ENCODE measurements at places on chromosomes 5 and 9. TPM values are rescaled to one million over a fixed set of nuclear protein-coding genes. Genes with fewer than 3 reads are reported as not detected.

DNA sequence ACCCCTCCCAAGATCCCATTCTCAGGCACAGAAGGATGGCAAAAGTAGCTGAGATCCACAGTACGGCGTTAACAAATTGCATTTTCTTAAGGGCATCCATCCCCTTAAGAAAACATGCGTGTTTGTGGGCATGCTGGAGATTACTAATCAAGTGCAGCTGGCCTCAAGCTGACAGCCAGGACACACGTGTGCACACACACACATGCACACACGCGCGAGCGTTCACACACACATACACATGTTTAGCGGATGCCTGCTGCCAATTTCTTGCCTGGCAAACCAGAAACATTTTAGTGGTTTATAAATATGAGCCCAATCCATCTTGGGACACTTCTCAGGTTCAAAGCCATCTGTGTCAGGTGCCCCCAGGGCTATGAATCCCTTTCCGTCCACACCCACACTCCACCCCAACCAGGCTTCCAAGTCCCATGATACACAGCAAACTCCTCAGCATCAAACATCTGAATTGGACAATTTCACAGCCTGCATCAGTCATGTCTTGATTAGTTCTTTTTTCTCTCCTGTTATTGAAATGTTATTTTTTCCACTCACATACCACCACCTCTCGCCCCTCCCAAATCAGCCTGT lies 23.5 kb upstream of the SMIM23 start:
- DNase-seq = no peak

GRCh38 chr5:81235287-81236072 lies 2.4 kb downstream of the CKMT2 start:
- peak; percentile 83 for DNase-seq

DNA sequence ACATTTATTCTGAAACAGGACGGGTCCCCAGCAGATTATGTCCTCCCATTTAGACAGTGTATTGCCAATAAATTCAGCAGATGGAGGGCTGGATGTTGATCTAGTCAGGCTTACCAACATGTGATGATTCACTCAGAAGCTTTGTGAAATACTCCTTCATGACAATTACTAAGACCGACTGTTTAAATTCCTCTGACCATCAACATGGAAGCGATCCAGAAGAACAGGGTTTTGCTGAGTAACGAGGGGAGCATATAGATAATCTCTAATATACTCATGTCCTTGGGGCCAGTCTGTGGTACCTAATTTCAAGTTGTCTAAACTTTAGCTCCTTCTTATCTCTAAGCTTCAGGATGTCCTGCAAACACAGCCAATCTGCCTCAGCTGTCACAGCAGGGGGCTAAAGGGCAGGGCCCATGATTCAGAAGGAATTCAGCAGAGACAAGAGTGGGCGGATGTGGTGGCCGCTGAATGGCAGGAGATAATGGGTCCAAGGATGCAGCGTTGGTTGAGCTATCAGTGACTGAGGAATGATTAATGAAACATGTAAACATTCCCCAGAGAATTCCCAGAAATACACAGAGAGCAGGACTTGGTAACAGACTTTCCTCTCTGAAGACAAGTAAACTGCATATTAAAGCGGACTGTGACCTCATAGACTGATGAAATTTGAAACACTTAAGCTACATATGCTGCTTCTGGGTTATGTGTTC lies 109.4 kb downstream of the ANKRD55 start:
- peak; percentile 76 for DNase-seq

DNA sequence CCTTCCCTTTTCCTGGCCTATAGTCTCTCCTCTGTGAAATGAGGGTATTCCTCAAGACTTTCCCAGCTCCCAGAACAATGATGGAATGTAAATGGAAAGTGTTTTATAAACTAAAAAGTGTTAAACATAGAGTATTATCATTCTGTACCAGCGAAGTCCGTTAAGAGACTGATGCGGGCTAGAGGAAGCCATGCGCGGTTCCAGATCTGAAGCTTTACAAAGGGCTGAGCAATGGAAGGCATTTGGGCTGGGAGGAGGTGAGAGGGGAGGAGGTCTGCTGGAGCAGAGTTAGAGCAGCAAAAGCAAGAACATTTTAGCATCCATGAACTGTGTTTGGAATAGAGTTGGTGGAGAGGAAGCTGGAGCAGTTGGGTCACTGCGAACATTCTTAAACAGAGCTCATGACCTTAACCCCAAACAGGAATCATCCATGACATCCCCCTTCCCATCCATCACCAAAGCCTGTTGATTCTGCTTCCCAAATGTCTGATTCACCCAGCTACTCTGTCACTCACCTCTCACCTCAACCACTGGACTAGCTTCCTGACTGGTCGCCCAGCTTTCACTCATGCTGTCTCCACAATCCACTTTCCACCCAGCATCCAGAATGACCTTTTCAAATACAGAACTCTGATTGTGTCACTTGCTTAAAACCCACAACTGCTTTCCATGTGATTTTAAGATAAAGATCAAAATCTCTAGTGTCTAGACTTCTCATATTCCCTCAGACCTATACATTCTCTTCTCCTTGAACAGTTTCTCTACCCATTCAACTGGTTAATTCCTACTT lies 37.1 kb downstream of the CDK5RAP2 start:
- DNase-seq = no peak

DNA sequence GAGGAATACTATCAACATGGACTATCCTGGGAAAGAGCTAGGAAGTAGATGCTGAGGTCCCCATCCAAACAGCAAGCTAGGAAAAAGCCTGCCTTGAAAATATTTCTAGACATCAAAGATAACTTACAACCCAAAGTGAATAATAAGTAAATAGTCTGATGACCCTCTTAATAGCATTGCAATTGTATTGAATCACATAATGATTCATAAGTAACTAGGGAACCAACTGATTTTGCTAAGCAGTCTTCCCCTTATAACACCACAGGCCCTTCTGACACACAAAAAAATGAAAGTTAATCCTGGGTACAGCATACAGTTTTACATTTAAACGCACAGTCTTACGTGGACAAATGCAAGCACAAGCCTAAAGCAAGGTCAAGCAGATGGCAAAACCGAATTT lies 199.3 kb downstream of the RFK start:
- no peak for DNase-seq

DNA sequence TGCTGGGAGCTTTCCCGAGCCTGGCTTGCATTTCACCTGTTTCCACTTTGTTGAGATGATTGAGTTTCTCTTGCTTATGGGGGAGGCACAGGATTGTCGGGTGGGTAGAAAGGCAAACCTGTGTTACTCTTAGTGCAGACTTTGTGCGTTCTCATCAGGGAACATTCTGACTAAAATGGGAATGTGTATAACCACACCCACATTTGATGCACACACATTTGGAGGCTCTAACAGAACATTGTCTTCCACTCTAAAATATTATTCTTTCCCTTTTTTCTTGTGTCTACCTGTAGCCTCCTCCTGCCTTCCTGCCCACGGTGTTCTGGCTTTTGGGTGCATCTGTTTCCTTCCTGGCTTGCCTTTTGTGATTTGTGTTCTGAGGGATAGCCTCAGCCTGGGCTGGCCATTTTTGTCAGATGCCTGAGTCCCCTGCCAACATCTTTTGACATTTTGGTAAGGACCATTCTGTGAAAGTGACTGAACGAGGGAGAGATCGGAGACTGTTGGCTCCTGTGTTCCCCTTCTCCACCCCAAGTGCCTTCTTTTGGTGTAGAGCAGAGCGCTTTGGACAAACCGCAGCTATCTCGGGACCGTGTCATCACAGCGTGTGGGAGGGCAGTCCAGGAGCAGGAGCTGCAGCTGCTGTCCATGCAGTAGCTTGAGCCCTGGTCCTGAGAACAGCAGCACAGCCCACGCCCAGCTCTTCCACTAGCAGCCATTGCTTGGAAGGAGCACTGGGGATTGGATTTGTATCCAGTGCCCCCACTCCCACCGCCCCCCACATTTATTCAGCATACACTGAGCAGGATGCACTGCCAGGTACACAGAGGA lies 101.4 kb downstream of the ARHGAP26 start:
- DNase-seq = peak; percentile 36

GRCh38 chr5:135505973-135506372 lies 29.8 kb downstream of the NEUROG1 start:
- no peak for DNase-seq

GRCh38 chr9:130358928-130359327 lies 85.8 kb upstream of the ASS1 start:
- no peak for DNase-seq

DNA sequence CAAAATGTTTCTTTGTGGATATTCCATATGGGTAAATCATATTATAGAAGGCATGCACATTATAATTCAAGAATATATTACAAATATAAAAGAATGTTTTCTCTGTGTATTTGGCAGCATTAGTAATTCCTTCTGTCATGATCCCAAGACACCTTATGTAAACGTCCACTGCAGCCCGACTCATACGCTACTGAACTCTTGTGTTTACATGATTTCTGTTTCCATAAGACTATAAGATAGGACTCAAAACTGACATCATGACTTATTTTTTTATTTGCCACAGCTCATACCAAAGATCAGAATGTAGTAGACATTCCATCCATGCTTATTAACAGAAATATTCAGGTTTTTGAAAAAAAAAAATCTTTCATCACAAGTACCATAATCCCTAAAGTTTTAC lies 234.1 kb downstream of the AP3B1 start:
- DNase-seq = no peak

GRCh38 chr9:115004545-115004944 lies 74.2 kb upstream of the TNFSF8 start:
- no peak for DNase-seq

- DNase-seq = no peak
Measured at GRCh38 chr5:142800776-142801494, 30.8 kb downstream of the ARHGAP26 start.

GRCh38 chr9:92974761-92975755 lies 27.7 kb downstream of the FGD3 start:
- DNase-seq = no peak

DNA sequence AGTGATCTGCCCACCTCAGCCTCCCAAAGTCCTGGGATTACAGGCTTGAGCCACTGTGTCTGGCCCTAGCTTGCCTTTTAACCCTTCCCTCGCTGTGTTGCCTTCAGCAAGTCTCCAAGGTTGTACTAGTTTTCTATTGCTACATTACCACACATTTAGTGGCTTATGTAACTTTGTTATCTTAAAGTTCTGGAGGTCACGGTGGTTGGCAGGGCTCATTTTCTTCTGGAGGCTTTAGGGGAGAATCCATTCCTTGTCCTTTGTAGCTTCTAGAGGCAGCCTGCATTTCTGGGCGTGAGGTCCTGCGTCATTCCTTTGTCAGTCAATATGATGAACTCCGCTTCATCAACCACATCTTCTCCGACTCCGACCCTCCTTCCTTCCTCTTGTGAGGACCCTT lies 2.9 kb upstream of the PRRC2B start:
- peak; percentile 31 for DNase-seq

- DNase-seq = peak; percentile 47
Measured at GRCh38 chr5:18393565-18394442, 759.5 kb downstream of the TAF11L14 start.

DNA sequence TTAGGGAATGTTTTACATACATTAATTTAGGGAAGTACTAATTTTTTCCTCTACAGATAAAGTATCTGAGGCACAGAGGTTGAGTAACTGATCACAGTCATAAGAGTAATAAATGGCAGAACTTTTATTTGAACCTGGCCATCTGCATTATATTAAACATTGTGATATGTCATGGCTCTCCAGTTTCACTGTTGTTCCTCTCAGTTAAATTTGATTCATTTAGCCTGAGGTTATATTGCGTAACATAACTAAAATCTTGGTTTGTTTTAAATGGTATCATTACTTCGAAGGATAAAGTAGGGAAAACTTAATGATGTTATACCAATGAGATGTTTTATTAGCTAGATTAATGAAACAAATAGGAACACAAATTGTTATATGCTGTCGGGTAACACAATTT lies 284.4 kb downstream of the KDM4C start:
- DNase-seq = no peak

DNA sequence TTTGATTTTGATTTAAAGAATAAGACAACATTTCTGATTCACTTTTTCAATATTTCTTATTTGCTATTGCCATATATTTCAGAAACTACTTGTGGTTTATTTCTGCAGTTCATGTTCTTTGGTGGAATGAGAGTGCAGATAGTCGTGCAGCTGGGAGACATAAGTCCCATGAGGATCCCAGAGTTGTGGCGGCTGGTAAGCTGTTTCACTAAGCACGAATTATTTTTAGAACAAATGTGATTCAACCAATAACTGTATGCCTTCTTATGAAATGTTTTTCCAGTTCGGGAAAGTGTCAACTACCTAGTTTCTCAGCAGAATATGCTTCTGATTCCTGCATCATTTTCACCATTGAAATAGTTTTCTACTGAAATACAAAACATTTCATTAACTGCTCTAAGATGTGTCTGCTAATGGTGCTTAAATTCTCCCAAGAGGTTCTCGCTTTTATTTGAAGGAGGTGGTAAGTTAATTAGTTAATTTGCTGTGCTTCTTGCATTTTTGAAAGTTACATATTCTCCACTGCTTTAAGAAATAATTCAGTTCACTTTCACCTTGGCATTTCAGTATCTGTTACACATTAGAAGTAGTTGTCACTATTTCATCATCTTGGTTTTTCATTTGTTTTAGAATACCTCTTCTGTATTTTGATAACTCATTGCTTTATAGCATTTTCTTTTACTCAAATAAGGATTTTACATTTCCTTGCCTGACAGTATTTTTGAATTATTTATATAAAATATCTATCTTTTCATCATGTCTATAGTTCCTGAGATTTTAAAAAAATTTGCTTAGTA lies 9.0 kb downstream of the NIPSNAP3B start:
- no peak for DNase-seq

DNA sequence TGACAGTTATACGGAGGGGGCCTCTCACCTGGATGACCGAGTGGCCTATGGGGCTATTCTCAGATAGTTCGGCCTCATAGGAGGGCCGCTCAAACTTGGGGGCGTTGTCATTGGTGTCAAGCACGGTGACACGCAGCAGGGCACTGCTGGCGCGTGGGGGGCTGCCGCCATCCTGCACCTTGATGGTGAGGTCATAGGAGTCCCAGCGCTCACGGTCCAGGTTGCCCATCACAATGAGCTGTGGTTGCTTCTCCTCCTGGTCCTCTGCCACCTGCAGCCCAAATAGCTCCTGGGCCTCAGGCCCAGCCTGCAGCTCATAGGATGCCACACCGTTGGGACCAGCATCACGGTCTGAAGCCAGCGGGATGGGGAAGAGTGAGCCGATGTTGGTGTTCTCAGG lies 9.7 kb downstream of the PCDH1 start:
- no peak for DNase-seq

DNA sequence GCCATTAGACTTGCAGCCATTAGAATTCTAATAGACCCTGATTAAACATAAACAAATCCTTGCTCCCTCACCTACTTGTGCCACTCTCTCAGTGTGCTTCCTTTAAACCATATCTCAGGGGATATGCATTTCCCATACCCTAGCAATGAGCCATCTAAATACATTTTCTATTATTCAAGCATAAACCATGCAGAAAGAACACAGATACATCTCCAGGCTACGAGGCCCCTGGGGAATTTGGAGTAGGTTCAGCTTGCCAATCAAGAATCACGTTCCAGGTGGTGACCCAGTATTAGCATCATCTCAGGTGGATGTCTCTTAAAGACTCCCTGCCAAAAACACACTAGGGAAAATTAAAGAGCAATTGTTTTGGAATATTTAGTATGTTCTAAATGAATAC lies 93.0 kb upstream of the CCL21 start:
- DNase-seq = no peak

- DNase-seq = no peak
Measured at GRCh38 chr9:14608540-14608939, 84.7 kb downstream of the ZDHHC21 start.

Gene TRIM23
- 14.0 TPM for total RNA-seq

Gene ZNF454
- total RNA-seq = 3.4 TPM

Gene GRXCR2
- total RNA-seq = 2.3 TPM

Gene ASPN
- 9.8 TPM for total RNA-seq

Gene TAS2R1
- total RNA-seq = not detected

Gene C5orf58
- total RNA-seq = not detected

Gene SNCB
- not detected for total RNA-seq
